ENCODE measurements at places on chromosomes 11 and 22.

DNA sequence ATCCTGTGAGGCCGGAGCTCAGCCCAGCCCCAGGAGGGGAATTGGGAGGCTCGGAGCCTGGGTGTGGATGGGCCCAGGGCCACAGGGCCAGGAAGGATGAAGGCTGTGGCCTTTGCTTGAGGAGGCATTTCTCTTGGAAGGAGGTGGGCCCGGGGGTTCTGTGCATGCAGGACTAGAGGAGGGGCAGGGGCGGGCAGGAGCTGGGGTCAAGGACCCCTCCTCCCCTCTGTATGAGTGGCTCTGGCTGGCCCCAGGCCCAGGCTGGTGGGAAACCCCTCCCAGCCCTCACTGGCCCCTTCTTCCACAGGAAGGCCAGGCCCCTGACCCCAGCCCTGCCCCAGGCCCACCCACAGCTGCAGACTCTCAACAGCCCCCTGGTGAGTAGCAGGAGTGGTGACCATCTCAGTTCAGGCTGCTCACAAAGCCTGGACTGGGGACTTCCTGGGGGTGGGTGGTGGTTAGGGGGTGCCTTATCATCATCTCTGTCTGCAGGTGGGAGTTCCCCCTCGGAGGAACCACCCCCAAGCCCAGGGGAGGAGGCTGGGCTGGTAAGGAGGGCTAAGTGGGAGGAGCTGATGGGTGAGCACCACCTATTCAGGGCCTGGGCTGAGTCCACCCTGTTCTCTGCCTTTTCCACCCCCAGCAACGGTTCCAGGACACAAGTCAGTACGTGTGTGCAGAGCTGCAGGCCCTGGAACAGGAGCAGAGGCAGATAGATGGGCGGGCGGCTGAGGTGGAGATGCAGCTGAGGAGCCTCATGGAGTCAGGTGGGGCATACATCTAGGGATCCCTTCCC lies 6.0 kb downstream of the KCNK7 start:
- no peak for DNase-seq

DNA sequence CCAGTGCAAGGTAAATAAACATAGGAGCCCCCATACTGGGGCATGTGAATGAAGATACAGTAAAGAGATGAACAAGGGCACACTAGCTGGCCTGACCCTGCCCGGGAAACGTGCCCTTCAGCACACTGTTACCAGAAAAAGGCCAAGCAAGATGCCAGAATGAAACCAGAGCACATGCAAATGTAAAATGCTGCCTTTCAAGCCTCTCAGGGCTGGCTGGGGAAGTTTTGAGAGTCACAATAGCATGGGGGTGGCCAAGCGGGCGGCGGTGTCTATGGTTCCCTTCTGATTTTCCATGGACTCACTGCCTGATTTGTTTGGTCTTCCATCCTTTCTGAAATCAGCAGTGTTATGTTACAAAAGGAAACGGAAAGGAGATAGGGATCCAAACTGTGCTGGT lies 18.9 kb upstream of the SUSD2 start:
- no peak for DNase-seq

- no peak for DNase-seq
Observed at GRCh38 chr22:44379817-44380755, 67.3 kb upstream of the SHISAL1 start.

DNA sequence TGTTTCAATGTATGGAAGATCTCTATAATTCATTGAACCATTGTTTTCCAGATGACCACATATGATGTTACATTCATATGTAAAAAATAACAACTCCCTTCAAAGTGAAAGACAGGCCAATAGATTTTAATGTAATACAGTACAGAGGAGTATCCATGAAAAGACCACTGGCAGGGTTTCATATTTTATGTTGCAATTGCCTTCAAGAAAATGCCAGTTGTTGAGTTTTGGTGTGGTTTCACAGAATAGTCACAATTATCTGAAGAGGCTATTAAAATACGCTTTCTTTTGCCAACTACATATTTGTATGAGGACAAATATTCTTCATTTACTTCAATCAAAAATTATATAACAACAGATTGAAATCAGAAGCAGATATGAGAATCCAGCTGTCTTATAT lies 14.3 kb downstream of the AMOTL1 start:
- no peak for DNase-seq

DNA sequence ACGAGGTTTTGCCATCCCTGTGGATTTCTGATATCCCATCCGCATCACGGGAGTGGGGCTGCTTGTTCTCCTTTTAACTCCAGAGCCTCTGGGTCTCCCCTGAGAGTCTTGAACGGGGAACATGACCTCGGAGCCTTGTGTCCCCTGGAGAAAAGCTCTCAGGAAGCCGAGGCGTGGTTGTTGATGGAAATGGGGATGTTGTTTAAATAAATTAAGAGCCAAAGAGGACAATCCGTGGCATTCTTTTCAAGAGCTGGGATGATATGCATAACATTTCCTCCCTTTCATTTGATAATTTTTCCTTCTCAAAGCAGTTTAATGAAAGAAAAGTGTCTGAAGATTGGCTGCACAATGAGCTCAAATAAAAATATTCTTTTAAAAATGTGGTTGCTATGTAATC lies 14.2 kb downstream of the TSPAN18 start:
- DNase-seq = no peak

- no peak for DNase-seq
Observed at GRCh38 chr11:3165916-3166267, 782 bp upstream of the OSBPL5 start.

GRCh38 chr22:39820256-39820655 lies 73.3 kb downstream of the ENTHD1 start:
- DNase-seq = no peak

- no peak for DNase-seq
Observed at GRCh38 chr11:1742371-1742770, 8.0 kb downstream of the IFITM10 start.

- DNase-seq = no peak
Observed at GRCh38 chr22:46363611-46364321, 28.3 kb downstream of the TRMU start.

GRCh38 chr22:34198976-34199375 lies 278.7 kb upstream of the LARGE1 start:
- DNase-seq = no peak

DNA sequence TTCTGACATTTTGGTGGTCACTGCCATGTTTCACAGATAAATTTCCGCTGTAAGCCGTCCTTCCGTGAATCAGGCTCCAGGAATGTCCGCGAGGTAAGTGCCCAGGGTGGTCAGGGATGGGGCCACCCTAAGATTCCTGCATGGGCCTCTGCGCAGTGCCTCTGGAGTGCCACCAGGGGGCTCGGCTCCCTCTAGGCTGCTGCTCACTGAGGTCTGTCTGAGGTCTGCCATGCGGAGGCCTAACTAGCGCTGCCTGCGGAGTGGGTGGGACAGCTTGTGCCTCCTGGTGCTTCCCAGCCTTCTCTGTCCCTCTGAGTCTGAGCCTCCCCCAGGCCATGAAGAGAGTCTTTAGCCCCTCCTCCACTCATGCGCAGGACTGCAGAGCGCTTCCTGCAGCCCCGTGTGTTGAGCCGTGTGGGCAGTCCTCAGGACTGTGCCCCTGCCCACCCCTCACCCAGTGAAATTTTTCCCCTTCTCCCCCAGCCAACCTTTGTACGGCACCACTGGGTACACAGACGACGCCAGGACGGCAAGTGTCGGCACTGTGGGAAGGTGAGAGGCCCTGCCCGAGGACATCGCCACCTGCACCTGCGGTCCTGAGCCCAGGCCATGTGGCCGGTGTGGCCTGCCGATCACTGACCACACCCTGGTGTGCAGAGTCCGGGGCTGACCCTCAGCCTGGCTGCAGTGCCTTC lies 11.9 kb upstream of the MDK start:
- DNase-seq = peak; percentile 84

- DNase-seq = no peak
Observed at GRCh38 chr11:69663326-69663725, 11.8 kb downstream of the LTO1 start.

DNA sequence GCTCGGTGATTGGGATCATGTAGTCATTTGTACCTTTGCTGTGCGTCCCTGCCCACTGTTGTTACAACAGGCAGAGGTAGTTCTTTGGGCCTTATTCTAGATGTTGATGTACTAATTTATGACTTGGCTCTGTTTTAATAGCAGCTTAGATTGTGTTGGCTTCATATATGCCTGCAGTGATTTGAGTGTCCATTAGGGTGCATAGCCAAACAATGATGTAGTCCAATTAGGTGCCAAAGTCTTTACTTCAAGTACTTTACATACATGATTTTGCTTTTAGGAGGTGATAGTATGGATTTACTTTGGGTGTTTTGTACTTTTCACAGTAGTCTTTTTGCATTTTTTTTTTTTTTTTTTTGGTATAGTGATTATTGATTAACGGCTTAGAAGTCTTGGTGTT lies 46.4 kb downstream of the PPP6R3 start:
- DNase-seq = peak; percentile 19

Data from eye (tissue), 1 donor.